ENCODE measurements at places on chromosomes 16 and 17. TPM values are rescaled to one million over a fixed set of nuclear protein-coding genes. Genes with fewer than 3 reads are reported as not detected.

GRCh38 chr16:17377360-17378324 is 93.1 kb downstream of the XYLT1 start:
- DNase-seq, result no peak

- DNase-seq, result no peak
These were observed 13.6 kb downstream of the CDH16 start for GRCh38 chr16:66904846-66905632.

DNA sequence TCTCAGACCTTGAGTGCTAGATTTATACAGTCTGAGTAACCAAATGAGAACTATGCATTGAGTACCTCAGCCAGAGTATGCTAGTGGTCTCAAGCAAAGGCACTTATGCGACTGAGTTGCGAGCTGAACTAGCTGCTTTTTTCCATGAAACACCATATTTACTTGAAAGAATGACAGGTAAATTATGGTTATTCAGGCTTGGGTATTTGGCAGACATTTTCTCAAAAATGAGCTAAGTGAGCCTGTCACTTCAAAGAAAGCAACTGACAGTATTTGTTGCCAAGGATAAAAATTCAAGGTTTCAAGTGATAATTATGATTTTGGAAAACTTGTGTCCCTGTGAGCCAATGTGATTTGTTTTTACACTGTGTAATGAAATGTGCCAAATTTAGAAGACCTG is 19.3 kb downstream of the CACNG3 start:
- DNase-seq, result no peak

- no peak for DNase-seq
These were observed 66.2 kb downstream of the CYTH1 start for GRCh38 chr17:78715876-78716275.

GRCh38 chr16:81625544-81626153 is 153.4 kb upstream of the PLCG2 start:
- no peak for DNase-seq

- no peak for DNase-seq
These were observed 103.3 kb downstream of the ABCA8 start for GRCh38 chr17:68851890-68852289.

DNA sequence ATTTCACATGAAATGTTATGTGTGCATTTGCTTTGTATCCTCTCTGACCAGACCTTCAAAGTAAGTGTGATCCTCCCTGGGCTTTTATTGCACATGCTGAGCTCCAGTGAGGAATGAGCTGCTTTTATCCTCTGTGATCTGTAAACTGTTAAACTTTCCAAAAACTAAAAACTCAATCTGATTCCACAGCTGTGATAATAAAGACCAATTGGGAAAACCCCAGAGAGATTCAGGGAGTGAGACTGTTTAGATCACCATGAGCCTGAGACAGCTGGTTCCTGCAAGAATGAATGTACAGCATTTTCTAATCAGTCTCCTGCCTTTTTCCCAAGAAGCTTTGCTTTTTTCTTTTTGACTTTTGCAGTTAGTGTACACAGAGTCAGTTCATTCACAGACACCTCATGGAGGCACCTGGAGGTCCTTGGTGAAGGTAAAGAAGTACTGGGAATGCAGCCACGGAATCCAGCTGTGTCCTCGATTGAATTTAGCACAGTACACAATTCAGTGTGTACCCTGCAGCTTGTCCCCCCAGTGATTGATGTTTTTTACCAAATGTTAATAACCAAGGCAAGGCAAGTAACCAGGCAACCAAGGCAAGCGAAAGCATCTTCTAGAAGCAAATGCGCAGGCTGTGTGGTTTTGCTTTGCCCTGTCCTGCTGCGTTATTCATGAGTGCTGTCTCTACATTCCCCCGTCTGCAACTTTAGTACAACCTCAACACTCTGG is 182.6 kb downstream of the LGALS9B start:
- DNase-seq, result no peak

DNA sequence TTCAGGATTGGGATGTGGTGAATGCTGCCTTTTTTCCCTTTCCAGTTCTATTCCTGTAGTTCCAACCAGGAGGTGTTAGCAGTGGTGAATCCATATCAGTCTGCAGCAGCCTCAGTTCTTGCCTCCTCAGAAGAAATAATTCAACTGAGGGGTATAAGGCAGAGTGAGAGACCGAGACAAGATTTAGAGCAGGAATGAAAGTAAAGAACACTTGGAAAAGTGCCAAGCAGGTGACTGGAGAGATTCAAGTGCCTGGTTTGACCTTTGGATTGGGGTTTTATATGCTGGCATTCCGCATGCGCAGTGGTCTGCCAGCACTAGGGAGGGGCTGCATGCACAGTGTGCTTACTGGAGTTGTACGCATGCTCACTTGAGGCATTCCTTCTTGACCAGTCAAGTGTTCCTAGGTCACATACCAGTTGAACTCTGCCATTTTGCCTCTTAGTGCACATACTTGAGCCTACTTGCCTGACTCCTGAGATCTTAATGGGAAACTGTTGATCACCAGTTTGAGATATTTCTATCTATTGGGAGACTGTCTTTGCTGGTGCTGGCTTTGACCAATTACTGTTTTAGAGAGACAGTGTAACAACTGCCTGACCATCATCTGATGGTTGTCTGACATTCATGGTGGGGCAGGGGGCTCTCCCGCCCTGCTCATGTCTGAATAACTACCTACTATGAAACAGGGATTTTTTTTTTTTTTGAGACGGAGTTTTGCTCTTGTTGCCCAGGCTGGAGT is 680 bp upstream of the CCL15 start:
- DNase-seq, result no peak

DNA sequence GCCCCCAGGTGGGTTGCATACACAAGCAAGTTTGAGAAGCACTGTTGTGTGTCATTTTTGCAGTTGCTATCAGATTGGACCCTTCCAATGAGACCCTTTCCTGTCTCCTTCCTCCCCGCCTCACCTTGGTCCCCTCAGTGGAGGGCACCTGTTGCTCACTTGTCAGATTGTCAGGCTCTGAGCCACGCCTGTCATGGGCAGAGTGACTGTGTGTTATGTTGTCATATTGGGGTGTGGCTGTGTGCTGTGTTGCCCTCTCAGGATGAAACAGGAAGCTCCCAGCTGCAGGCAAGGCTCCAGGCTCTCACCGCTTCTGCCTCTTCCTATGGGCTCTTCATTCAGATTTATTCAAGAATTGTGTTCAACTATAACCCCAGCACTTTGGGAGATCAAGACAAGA is 302.9 kb downstream of the CPPED1 start:
- no peak for DNase-seq

DNA sequence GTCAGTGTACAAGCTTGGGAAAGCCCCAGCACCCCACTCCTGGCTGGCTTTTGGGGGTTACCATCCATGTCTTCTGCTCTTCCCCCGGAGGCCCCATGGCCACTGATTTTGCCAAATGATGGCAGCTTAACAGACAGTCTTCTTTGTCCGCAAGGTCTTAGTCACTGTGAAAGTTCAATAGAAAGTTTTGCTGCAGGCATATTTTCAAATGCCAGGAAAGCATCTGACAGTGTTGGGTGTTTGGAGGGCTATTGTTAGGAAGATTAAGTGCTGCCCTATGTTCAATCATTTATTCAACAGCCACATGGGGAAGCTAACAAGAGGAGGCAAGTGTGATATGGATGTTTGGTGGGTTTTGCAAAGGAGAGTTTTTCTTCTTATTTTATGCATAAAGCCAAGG is 122.4 kb downstream of the TOX3 start:
- DNase-seq, result no peak

GRCh38 chr17:75412455-75413317 is 7.2 kb upstream of the GRB2 start:
- DNase-seq, result no peak

DNA sequence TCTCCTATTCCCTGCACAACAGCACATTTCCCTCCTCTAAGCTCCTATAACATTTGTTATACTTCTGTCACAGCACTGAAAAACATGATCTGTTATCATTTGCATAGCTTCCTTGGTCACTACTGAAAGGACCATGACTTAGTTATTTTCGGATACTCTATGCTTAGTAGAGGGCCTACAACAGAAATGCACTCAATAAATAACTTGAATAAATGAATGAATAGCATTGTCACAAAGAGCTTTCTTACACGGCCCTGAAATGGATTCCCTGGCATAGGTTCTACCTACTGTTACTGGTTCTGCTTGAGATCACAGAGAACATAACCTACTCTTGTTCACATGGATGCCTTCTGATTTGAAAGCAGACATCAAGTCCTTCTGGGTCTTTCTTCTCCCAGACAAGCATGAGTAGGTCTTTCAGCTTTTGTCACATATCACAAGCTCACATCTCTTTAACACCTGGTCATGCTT is 41.6 kb downstream of the MYO1D start:
- no peak for DNase-seq

GRCh38 chr16:66916518-66916917 is 2.2 kb downstream of the CDH16 start:
- DNase-seq, result no peak

DNA sequence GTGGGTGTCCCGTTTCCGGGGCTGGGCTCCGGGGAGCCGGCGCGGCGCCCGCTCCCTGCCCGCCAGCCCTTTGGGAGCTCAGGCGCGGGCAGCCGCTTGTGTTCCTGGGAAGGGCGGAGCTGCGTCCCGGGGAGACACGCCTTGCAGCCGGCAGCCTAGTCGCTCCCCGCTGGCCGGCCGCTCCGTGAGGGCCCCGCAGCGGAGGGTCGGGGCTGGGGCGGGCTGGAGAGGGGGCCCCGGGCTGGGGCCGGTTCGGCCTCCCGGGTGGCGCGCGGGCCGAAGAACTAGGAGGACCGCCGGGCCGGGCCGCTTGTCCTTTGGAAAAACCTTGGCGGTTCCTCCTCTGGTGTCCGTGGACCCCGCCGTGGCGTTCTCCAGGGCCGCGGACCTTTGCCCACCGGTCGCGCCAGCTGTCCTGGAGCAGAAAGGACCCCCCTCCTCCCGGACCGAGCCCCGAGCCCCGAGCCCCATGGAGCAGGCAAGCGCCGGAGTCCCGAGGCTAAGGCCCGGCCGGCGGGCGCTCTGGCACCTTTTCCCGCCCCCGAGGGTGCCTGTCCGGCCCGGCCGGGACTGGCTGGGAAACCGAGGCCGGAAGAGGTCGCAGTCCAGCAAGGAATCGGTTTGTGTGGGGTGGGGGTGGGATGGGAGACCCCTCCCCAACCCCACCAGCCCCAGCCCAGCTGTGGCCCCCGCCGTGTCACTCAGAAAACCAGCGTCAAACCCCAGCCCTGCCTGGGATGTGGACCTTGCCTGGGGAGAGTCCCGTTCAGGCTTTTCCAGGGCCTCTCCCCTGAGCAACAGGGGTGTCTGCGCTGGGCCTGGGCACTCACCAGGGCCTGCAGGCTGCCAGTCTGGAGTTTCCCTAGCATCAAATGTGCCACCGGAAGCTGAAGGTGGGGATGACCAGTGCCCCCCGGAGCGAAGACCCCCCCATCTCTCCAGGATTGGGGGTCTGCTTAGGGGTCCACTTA is 6.8 kb upstream of the TBC1D3B start:
- DNase-seq, result no peak

GRCh38 chr17:62751060-62751691 is 56.9 kb downstream of the MARCHF10 start:
- no peak for DNase-seq

- DNase-seq, result no peak
These were observed 76.2 kb downstream of the NT5M start for GRCh38 chr17:17379197-17379991.

DNA sequence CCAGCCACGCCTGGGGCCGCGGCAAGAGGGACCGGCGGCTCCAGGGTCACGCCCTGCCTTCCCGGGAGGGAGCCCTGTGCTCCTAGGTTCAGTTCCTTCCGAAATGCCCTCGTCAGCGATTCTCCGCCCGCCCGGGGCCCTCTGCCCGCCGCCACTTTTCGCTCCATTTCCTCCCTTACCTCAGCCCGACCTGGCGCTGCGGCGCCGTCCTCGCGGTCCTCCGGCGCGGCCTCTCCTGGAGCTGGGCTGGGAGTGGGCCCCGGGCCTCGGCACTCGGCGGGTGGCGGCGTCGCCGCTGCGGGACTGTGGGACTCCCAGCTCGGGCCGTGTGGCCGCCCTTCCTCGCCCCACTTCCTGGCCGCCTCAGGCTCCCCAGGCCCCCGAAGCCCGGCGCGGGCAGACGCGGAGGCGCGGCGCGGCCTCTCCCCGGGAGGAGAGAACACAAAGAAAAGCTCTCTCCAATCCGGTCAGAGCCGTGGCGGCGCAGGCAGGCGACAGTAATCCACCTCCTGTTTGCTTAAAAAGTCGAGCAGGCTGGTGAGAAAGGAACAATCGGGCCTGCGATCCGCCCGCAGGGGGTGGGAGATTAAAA is 1.6 kb downstream of the BAHCC1 start:
- no peak for DNase-seq

- DNase-seq, result no peak
These were observed 145.0 kb upstream of the ASIC2 start for GRCh38 chr17:33438139-33438538.

DNA sequence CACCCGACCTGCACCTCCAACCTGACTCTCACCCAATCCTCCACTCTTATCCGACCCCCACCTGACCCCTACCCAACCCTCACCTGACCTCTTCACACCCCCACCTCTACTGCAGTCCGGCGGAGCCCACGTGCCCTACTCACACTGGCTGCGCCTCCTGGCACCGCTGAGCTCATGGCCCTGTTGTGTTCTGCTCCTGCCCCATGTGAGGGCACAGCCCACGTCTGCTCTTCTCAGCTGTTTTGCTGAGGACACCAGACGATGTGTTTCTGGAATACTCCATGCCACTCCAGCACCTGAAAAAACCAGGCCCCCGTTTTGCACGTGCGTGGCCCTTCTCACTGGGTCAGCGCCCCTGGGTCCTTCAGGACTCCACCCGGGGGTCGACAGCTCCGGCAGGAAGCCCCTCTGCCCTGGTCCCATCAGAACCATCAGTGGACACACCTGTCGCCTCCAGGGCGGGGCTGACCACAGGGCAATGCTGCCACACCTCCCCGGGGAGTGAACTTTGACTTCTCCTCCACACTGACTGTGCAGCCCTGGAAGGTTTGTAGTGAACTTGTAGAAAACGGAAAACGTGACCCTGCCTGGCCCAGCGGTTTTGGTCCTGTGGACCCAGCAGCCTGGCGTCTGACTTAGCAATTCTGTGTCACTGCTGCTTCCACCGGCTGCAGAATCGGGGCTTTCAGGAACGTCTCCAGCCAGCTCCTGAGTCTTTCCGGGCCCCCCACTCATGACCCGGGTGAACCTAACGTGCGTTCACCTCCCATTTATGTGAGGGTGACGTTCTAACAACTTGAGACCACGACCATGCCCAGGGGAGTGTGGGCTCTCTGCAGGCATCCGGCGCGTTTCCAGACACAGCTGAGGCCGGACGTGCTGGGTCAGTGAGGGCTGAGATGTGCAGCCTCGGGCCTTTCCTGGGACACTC is 5.7 kb upstream of the RAB40B start:
- no peak for DNase-seq

The RAB11FIP4 gene
- polyA plus RNA-seq, result 0.02 TPM

The MAF gene
- 1.5 TPM for polyA plus RNA-seq

The VASN gene
- 71.6 TPM for polyA plus RNA-seq

The CDYL2 gene
- polyA plus RNA-seq, result 0.87 TPM

The DNAAF1 gene
- polyA plus RNA-seq, result not detected

The MRM3 gene
- 9.8 TPM for polyA plus RNA-seq

The ATP2A1 gene
- 0.38 TPM for polyA plus RNA-seq

The ACSM3 gene
- 0.29 TPM for polyA plus RNA-seq

The IL21R gene
- 0.58 TPM for polyA plus RNA-seq

The RBFOX1 gene
- polyA plus RNA-seq, result not detected
